ENCODE measurements at places on chromosomes 4 and X.
A peak's percentile ranks its signal among the peaks of the same experiment; 100 is the strongest.

DNA sequence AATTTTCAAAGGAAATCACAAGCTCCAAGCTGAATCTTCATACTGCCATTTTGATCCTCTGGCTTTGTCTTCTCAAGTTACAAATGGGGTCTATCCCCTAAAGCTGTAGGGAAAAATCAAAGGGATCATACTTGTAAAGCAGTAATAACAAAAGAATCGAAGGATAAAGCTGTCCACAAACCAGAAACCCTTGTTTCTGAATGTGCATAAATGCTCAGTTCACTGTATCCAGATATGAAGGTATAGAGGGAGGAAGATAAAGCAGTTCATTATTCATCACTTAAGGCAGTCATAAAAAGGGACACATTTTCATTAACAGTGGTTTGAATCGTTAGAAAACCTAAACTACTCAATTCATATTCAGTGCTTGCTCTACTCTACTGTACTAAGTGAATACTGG, 33.2 kb upstream of the RPS6KA6 start:
- DNase-seq = no peak

GRCh38 chr4:114890773-114891172, 222.6 kb downstream of the NDST4 start:
- DNase-seq = no peak

- no peak for DNase-seq
Observed at GRCh38 chr4:167119392-167119791, 114.9 kb downstream of the SPOCK3 start.

DNA sequence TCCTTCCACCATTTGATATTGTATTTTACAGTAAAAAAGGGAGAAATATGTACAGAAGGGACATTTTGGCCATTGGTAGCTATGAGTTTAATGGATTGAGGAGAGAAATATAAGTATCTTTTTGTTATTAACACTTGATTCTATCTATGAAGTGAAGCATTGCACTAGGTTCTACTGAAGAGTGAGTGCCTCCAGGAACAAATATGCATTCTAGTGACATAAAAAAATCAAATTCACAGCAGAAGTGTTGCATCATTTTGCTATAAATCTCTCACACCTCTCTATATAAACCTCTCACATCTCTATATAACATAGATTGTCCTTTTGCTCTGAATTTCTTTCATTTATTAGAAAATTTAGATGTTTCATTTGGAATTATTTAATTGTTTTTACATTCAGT, 425 bp downstream of the SYTL5 start:
- DNase-seq = no peak

DNA sequence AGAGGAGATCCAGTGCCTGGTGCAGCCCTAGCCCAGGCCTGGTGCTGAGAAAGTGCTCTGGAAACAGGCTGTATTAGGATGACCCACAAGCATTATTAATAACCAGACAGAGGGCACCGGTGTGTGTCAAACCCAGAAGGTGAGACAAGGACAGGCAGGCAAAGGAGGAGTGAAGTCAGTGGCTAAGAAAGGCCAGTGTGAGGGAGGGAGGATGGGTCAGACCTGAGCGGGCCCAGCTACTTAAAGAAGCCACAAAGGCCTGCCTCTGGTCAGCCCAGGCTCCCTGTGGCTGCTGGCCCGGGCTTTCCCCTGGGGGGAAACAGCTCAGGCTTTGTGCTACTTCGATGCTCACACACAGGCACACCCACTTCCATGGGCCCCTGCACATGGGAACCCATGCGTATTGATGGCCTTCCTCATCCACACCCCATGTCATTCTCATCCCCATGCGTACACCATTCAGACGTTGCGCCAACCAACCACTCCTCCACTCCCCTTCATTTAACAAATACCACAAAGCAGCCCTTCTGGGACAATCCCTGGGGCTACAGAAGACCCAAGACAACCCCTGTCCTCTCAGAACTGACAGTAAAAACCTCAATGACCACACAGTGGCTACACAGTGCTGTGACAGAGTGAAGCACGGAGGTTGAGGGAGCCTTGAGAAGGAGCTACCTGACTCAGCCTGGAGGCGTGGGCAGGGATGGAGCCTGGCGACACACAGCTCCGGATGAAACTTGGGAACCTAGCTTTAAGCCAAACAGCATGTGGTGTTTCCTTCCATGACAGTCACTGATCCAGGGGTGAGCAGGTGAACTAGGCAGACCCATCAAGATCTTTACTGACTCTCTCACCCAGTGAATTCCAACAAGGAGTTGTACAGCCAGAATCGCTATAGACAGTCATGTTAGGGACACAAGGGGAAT, 24.9 kb upstream of the MTM1 start:
- no peak for DNase-seq

- DNase-seq = no peak
Observed at GRCh38 chr4:98565681-98566301, 92.6 kb downstream of the TSPAN5 start.

- DNase-seq = no peak
Observed at GRCh38 chr4:51943221-51943620, 76.9 kb downstream of the LRRC66 start.

DNA sequence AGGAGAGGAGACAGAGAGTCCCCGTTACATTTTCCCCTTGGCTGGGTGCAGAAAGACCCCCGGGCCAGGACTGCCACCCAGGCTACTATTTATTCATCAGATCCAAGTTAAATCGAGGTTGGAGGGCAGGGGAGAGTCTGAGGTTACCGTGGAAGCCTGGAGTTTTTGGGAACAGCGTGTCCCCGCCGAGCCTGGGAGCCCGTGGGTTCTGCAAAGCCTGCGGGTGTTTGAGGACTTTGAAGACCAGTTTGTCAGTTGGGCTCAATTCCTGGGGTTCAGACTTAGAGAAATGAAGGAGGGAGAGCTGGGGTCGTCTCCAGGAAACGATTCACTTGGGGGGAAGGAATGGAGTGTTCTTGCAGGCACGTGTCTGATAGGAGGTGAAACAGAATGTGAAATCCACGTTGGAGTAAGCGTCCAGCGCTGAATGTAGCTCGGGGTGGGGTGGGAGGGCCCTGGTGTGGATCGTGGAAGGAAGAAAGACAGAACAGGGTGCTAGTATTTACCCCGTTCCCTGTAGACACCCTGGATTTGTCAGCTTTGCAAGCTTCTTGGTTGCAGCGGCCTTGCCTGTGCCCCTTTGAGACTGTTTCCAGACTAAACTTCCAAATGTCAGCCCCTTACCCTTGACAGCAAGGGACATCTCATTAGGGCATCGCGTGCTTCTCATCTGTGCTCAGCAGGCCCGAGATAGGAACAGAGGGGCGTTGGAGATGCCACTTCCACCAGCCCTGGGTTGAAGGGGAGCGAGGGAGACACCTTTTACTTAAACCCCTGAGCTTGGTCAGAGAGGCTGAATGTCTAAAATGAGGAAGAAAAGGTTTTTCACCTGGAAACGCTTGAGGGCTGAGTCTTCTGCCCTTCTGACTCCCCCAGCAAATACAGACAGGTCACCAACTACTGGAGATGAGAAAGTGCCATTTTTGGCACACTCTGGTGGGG, 2.7 kb downstream of the SHOX start:
- no peak for DNase-seq

GRCh38 chrX:118745570-118745969, 18.2 kb downstream of the IL13RA1 start:
- DNase-seq = no peak

GRCh38 chrX:130204647-130205046, 32.9 kb downstream of the RAB33A start:
- DNase-seq = no peak

DNA sequence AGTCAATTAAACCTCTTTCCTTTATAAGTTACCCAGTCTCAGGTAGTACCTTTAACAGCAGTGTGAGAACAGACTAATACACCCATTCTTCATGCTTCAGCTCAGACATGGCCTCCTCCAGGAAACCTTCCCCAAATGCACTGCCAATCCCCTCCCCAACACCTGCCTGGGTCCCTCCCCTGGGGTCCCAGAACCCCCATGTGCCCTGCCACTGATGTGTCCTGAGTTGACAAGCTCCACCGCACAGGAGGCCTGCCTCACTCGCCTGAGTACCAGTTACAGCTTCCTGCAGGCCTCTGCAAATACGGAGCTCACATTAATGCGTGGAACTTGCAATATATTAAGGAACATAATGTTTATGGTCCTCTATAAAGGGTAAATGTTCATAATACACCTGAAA, 34.9 kb upstream of the CRMP1 start:
- no peak for DNase-seq

DNA sequence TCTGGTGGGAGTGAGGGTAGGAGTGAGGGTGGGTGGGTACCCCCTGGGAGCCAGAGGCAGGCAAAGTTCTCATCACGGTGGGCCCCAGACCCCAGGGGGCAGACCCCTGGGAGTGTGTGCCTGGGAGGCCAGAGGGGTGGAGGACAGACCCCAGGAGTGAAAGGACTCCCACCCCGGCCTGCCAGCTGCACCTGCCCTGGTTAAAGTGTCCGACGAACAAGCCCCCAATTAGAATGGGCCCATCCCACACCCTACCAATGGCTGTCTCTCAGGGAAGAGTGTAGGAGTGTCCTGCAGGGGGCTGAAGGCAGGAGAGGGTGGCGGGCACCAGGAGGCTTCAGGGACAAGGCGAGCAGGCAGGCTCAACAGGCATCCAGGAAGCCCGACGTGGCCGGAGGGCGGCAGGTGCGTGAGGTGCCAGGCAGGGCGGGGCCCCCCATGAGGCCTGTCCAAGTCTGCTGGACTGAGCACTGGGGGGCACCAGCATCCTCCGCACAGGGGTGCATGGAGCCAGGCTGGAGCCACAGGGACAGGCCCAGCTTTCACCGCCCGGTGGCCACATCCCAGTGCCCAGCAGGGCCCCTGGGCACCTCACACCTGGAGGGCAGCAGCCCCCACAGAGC, 8.7 kb downstream of the PDE6B start:
- DNase-seq = no peak

DNA sequence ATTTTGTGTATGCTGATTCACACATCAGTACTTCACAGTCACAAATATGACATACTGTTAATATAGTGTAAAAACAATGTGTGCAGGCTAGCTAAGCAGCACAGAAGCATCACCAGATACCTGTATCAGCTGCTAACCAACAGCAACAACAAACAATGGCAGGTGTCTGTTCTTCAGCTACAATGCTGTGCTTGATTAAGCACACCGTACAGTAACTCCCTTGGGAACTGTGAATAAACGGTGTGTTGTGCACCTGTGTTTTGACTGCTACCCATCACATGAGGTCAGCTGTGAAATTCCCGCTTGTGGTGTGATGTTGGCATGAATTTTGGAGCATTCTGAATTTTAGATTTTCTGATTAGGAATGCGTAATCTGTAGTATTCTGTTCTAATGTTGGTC, 379.7 kb upstream of the FAT1 start:
- DNase-seq = no peak

GRCh38 chrX:20500171-20500865, 233.6 kb upstream of the RPS6KA3 start:
- DNase-seq = no peak

DNA sequence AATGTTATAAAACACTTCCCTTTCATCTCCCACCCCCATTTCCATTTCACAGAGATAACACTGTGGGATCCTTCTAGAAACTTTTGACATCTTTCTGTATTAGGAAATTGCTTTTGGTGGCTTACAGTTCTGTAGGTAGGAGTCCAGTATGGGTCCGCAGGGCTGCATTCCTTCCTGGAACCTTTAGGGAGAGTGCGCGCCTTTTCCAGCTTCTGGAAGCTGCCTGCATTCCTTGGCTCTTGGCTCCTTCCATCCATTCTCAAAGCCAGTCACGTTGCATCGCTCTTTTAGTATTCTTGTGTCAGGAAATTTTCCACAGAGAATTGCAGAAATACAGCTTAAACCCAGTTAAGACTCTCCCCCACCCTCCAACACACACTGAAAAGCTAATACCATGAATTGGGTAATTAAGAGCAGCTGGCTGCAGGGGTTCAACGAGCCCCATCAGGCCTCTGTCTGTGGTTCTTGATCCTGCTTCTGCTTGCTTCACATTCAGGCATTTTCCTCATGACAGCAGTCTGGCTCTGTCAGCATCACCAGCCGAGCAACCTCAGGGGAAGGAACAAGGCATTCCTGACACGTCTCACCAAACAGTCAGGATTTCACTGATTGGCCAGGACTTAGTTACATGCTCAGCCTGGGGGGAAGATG, 48.8 kb downstream of the SEPTIN11 start:
- no peak for DNase-seq

- DNase-seq = peak; percentile 29
Observed at GRCh38 chrX:68832101-68832416, 3.2 kb downstream of the EFNB1 start.

- DNase-seq = no peak
Observed at GRCh38 chrX:2468261-2469195, 32.2 kb downstream of the DHRSX start.

- DNase-seq = no peak
Observed at GRCh38 chrX:45187731-45188130, 12.9 kb downstream of the DIPK2B start.

- no peak for DNase-seq
Observed at GRCh38 chrX:106999002-106999975, 723 bp downstream of the MORC4 start.

GRCh38 chrX:43530837-43531236, 125.3 kb upstream of the MAOA start:
- DNase-seq = no peak

- no peak for DNase-seq
Observed at GRCh38 chr4:155748039-155748438, 10.8 kb upstream of the GUCY1B1 start.

DNA sequence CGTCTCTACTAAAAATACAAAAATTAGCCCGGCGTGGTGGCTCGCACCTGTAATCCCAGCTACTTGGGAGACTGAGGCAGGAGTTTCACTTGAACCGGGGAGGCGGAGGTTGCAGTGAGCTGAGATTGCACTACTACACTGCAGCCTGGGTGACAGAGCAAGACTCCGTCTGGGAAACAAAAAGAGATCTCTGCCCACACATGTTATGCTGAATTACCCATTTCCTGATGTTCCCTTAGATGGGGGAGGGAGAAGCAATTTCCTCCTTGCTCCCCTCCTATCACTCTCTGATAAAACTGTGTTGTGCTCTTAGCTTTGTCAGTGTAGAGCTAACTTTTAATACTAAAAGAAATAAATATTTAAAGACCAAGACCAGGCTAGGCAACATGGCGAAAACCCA, 102.5 kb downstream of the LARP7 start:
- DNase-seq = no peak

Measured in 8988T (cell line).